ENCODE measurements at places on chromosomes 5 and 9.

- no peak for DNase-seq
Measured at GRCh38 chr9:79026316-79026715, 545.4 kb upstream of the TLE4 start.

GRCh38 chr9:120481846-120482245 lies 98.1 kb downstream of the CDK5RAP2 start:
- no peak for DNase-seq

GRCh38 chr5:93454896-93455295 lies 126.1 kb downstream of the NR2F1-AS1 start:
- DNase-seq: no peak

DNA sequence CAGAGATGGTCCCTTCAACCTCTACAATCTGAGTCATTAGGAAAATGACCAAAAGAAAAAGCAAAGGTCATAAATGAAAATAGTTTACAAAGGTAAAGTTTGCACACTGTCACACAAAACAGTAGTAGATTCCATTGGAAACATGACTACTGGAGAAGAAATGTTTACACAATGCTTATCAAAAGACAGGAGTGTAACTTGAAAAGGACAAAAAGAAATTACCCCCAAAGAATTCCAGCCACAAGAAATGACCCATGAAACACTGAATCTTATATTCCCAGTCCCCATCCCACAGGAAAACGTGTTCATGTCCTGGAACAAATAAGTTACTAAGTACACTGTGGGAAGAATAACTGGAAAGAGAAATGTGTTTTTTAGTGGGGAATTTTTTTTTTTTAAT lies 385.1 kb downstream of the SEMA5A start:
- no peak for DNase-seq

GRCh38 chr9:82295181-82295580 lies 306.6 kb downstream of the SPATA31D1 start:
- no peak for DNase-seq

DNA sequence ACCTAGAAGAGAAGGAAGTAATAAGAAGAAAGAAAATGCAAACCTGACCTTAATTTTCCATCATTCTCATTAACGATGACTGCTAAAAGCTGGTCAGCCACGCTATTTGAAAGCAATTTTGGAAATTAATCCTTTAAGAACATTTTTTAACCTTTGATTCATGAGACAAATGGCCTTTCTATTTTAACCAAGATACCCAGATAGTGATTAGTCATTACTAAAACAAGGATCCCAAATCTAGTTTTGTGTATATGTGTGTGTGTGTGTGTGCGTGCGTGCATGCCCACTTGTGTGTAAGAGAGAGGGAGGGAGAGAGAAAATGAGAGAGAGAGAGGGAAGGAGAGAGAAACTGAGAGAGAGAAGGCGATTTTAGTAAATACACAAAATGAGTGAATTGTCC lies 329.5 kb downstream of the DEPDC1B start:
- no peak for DNase-seq

- DNase-seq: no peak
Measured at GRCh38 chr9:33265211-33265865, 489 bp downstream of the CHMP5 start.

GRCh38 chr5:131610198-131611063 lies 24.6 kb downstream of the RAPGEF6 start:
- no peak for DNase-seq

DNA sequence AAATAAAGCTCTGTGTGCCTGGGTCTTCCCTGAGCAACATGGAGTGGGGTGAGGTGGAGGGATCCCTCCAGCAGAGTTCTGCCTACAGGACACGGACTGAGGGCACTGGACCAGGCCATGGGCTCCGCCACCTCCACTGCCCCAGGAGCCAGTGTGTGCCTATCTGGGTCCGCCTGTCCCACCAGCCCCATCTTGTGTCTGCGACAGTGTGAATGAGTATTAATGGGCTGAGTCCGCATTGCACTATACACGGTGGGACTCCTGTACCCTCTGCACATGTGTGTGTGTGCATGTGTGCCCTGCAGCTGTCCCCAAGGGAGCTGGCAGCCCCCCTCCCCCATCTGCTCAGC lies 11.4 kb downstream of the FGFR4 start:
- DNase-seq: no peak

GRCh38 chr9:107938801-107939386 lies 449.3 kb upstream of the KLF4 start:
- no peak for DNase-seq

DNA sequence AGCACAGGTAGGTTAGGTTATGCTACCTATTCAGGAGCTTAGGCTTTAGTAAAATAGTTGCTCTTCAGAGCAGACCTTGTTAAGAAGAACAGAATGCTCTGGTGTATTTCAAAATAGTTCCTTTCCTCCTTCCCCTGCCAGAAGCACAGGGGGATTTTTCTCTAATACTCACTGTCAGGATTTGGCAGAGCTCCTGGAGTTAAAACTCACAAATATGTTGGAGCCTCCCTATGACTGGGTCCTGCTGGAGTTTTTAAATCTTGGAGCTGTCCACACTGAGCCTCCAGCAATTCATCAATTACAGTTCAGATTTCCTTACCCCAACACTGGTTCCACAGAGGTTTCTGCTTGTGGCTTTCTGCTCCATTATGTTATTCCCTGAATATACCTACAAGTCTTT lies 1233.8 kb upstream of the WWC1 start:
- no peak for DNase-seq

DNA sequence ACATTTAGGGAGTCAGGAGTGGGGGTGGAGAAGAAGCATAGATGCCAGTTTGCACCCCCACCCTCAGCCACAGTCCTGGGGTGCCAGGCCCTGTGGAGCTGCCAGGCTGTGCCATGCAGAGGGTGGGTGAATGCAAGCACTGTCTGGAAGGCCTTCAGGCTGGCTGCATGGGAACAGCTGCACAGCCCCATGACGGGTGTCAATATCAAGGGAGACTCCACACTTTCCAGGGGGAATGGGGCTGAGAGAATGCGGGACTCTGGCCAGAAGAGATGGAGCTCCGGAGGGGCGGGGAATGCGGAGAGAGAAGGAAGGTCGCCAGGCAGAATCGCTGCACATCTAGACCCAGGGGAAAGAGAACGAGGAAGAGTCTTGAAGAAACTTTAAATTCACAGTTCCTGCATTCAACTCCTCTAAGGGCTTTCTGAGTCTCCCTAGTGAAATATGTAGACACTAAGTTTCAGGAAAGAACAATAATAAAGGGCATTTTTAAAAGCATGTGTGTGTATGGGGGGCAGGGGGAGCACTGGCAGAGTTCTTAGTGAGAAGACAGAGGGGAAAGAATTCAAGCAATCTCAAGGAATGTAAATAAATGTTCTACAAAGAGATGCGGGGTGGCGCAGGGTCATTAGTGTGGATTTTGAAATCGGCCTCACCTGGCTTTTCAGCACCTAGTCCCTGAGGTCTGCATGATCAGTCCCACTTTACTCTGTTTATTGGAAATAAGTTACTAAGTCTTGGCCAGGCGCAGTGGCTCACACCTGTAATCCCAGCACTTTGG lies 59.1 kb downstream of the BOD1 start:
- no peak for DNase-seq

DNA sequence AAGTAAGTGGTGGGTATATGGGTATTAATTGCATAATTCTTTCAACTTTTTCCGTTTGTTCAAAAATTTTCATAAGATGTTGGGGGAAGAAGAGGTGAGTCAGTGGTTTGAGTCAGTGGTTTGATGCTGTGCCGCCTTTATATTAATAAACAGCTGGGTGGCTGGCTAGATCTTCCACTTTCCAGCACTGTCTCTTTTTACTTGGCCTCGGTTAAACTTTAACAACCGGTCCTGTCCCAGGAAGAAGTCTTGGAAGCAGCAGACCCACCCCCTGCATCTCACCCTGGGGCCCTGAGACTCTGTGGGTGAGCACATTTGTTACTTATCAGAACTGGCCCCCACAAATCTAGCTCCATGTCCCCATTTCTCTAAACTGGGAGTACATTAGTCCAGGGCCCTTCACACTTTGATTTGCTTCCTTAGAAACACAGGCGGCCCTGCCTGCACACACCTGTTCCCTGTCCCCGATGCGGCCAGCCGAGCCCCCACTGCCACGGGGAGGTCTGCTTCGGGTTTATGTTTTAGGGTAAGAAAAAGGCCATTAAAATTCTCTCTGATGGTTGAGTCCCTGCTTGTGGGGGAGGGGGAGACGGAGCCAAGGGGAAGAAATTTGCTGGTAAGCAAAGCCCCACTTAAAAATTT lies 90.7 kb downstream of the PTCH1 start:
- DNase-seq: no peak

DNA sequence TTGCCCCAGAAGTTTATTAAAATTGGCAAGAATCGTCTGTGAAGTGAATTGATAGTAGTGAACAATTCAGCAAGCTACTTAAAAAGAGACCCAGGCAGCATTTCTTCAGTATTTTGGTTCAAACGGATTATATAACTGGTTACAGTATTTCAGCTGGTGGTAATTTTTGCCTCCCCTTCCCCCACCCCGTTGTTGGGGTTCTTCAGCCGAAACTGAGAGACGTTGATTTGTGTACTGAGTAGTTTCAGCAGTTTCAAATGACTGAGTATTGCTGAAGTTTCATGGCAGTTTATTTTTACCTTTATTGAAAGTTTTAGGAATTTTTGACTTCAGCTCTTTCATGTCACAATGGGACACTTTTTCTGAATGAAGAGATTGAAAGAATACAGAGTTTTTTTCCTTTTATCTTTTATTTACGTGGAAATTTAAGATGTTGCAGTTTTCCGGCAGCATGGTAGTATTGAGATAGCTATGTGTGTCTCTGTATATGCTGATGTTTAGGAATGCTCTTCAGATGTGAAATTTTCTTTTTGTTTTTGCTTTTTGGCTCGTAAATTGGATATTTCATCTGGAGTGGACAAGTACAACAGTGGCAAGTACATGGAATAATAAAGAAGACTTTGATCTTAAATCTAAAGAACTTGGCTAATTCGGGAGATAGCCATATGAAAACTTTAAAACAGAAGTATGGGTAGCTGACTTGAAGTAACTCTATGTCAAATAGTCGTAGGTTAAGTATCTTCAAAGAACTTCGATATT lies 1.9 kb downstream of the GPBP1 start:
- DNase-seq: no peak

DNA sequence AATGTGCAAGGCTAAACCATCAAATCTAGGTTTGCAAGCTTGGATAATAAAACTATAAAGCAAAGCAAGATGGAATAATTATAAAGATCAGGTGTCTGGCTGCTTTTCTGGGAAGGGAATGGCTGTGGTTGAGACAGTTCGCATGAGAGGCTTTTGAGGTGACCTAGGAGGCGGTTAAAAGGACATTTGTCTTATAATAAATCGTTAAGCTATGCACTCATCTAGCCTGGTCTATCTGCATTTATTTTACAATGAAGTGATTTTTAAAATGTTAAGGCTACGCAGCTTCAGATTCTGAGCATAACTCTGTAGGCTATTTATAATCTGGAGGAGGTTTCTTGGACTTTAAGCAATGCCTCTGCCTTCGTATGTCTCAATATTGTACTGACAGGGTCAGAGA lies 29.4 kb upstream of the MAN2A1 start:
- DNase-seq: no peak

DNA sequence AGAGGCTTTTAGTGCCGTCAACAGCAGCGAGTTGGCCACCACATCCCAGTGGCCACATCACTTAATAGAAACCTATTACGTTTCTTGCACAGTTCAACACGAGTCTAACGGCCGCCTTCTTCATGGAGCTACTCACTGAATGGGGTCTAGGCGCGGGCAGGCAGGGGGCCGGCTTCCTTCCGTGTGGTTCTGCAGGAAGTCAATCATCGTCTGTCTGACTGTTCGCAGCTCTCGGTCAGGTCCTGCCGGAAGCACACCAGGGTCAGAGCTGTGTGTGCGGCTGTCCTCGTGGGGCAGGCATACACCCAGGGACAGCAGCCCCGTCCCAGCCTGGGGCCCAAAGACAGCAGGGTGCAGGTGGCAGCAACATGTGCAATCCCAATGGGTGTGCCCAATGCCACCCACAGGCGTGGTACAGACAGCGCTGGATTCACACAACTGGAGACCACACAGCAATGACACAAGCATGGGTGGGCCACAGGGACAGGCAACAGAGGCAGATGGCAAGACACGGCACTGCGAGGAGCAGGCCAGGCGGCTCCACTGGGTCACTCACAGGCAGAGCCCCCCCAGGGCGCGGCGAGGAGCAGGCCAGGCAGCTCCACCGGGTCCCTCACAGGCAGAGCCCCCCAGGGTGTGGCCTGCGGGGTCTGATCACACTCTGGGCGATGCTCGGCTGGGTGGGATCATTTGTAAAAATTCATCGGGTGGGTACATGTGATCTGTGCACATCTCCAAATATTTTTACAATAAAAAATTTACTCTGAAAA lies 19.1 kb upstream of the LHX3 start:
- no peak for DNase-seq

DNA sequence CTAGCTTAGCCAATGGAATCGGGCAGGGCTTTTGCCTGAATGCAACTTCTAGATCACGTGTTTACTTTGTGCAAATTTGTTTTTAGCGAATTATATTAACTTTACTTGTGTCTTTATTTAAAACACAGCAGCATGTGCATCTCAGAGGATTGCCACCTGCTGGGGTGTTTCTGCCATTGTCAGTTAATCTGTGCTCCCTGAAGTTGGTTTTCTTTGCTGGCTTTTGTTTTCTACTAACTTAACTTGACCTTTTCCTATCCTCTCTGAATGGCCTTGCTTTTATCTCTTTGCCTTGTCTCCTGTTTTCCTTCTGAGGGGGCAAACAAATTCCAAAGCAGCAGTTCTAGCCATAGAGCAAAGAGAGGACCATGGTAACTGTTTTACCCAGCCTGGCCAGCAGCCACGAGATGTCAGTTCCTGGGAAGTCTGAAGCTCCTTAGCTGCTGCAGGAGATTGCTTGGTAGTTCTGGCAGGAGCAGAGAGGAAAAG lies 67.6 kb downstream of the ARHGEF28 start:
- no peak for DNase-seq

DNA sequence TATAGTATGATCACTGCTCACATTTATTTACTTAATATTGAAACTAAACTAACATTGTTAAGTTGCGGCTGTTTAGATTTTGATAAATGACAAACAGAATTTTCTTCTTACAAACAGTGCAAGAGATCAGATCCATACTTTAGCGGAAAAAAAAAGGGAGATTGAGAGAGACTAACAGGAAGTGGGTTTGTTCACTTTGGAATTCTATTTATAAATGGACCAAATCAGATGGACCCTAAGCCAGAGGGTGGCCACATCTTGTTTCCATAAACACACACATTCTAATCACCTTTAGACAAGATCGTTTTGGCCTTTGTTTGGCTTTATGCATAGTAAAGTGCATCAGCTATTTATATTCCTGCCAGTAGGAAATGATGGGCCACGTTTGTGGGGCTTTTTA lies 381.4 kb upstream of the CD180 start:
- no peak for DNase-seq

DNA sequence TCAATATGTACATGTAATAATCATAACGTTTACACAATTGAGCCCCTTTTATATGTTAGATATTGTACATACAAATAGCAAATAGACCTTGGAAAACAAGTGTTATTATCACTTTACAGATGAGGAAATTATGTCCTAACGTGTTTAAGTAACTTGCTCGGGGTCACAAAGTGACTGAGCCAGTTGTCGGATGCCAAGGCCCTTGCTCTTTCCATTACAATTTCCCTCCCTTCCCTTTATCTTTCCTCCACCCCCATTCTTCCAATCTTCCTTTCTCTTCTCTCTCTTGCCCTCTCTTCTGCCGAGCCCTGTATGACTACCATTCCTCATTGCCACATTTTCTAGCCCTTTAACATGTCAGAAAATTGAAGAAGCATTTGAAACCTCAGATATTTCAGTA lies 34.4 kb upstream of the RAD23B start:
- DNase-seq: no peak

GRCh38 chr5:78805-79149 lies 13.2 kb upstream of the PLEKHG4B start:
- no peak for DNase-seq
